ENCODE measurements at places on chromosomes 16 and 17.

DNA sequence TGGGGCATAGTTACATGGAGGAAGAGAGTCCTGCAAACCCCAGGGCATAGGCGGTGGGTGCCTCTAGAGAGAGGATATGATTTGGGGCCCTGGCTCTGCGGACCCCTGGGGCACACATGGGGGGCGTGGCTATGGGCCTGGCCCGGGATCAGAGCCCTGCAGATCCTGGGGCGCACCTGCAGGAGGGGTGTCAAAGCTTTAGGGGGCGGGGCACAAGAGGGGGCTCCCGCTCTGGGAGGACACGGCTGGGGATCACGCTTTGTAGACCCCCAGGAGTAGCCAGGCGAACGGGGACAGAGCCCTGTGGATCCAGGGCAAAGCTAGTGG is 497 bp downstream of the BCL7C start:
- DNase-seq: no peak

GRCh38 chr17:11996722-11997146 is 541 bp downstream of the ZNF18 start:
- no peak for DNase-seq

- no peak for DNase-seq
Measured at GRCh38 chr17:3798273-3799180, 2.5 kb downstream of the ITGAE start.

- DNase-seq: no peak
Measured at GRCh38 chr16:65274566-65274965, 152.7 kb upstream of the CDH11 start.

DNA sequence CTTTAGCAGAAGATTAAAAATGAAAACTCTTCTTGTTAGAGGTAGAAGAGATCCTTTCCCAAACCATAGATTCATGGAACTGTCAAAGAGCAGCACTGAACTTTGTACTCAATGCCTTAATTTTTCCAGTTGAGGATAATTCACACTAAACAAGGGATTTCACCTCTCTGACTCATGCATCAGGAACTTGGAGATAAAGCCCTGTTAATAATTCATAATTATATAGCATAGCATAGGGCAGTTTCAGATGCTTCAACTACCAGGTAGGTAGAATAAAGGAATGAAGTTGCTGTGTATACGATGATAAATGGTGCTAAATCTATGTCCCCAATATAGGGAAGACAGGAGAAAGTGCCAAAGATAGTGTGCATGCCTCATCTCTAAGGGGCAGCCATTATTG is 450.4 kb downstream of the MAF start:
- no peak for DNase-seq

DNA sequence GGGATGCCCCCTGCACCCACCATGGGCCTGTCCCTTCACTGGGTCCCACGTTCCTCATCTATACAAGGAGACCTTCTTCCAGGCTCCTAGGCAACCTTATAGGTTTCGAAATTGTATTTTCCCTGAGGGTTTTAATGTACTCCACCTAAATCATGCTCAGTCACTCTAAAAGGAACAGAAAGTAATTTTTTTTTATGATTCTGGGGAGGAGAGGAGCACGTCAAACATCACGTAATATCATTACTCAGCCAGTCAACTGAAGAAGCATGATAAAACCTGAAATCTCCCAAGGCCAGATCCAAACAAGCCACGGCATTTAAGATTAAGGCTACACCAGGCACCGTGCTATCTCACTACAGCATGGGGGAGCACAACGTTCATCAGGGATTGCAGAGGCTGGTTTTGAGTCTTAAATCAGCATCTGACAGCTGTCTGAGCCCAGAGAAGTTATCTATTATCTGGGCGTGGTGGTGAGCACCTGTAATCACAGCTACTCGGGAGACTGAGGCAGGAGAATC is 3.9 kb upstream of the TMEM114 start:
- DNase-seq: no peak

GRCh38 chr16:55834049-55834448 is 1.2 kb upstream of the CES1 start:
- DNase-seq: no peak

DNA sequence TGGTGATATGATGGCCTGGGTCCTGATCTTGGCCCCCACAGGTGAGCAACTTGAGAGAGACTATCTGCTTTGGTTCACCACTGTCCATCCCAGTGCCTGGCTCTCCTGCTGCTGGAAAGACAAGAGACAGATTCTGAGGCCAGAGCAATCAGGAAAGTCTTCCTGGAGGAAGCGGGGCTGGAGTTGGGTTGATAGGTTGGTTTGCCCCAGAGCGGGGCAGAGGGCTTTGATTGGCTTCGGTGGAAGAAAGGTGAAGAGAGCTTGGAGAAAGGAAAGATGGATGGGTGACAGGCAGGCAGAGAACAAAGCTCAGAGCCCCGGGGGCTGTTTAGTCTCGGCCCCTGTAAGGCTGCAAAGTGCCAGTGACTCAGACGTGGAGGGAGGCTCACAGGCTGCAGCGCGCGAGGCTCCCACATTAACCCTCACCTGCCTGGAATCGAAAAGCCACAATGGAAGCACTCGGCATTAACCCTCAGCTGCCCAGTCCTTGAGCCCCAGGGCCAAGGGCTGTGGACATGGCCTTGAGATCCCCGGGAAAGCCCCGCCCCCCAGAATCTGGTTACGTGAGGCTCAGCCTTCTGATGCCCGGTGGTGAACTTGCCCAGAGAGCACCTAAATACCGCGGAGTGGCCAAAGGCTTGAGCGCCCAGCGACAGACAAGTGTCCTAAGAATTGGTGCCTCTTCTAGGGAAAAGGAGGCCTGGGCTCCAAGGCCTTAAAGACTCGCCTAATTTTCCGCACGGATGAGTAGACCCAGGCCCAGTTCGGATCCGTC is 996 bp upstream of the CPNE2 start:
- DNase-seq: no peak

GRCh38 chr16:4702466-4702808 is 9.1 kb downstream of the NUDT16L1 start:
- no peak for DNase-seq

- DNase-seq: peak; percentile 68
Measured at GRCh38 chr17:32007463-32008298, 498 bp downstream of the LRRC37B start.

- no peak for DNase-seq
Measured at GRCh38 chr16:70786020-70786755, 14.8 kb downstream of the VAC14 start.

- DNase-seq: no peak
Measured at GRCh38 chr16:57405097-57405496, 530 bp downstream of the CCL17 start.

DNA sequence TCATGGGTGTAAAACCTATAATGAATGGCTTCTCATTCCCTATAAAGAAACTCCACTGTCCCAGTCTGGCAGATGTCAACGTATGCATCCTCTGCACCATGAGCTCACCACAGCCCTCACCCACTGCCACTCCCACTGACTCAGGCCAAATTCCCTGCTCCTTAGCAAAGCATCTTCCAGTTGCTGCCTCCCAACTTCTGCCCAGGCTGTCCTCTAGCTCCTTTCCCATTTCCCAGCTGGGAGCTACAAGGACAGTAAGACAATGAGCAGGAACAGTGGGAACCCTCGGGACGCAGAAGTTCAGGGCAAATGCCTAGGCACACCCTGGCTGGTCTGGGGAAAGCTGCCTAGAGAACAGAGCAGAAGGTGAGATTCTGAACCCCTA is 9.1 kb upstream of the THAP11 start:
- no peak for DNase-seq

DNA sequence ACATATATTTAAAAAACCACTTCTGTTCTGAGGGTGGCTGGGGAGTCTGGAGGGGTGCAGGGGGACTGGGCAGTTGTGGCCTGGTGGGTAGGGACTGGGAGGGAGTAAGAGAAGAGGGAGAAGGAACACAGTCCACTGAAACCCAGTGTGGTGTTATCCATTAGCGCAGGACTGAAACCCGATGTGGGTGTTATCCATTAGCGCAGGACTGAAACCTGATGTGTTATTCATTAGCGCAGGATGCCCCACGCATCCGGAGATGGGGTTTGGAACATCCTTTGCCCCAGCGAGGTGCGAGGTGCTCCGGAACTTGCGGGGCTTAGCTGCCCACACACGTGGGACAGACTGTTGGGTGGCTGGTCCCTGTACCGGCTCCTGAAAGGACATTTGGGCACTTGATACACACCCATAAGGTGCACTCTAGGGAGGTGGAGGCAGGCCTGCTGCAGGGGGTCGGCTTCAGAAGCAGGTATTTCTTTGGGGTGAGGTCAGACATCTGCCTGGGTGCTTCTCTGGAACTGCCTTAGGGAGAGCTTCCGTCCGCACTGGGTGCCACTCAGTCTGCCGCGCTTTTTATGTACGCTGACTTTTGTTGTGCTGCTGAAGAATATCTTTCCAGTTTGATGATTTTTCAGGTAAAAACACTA is 20.3 kb upstream of the FASN start:
- DNase-seq: no peak

DNA sequence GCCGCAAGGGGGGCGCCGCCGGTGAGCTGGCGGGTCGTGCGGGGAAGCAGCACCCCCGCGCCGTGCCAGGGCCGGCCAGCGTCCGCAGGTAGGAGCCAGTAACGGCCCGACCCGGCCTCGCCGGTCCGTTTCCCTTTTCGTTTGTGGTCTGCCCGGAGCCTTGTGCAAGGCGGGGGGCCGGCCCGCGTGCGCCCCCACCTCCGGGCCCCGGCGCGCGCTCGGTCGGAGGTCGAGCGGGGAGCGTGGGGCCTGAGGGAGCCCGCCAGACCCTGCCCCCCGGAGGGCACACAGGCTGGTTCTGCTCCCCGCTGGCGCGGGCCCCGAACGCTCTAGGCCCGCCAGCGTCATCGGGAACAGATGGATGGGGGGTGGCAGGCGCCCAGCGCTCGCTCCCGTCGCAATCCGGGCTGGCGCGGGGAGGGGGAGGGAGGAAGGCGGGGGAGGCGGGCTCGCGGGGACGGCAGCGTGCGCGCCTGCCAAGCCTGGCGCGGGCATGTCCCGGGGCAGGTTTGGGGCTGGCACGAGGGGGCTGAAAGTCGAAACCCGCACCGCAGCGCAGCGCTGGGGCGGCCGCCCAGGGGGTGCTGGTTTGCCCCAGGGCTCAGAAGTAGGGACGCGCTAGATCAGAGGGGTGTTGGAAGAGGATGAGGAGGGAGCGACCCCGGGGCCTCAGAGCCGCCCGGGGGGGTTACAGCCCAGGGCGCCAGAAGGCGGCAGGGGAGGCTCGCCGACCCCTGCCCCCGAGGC is 1.5 kb upstream of the GSE1 start:
- DNase-seq: peak; percentile 21

DNA sequence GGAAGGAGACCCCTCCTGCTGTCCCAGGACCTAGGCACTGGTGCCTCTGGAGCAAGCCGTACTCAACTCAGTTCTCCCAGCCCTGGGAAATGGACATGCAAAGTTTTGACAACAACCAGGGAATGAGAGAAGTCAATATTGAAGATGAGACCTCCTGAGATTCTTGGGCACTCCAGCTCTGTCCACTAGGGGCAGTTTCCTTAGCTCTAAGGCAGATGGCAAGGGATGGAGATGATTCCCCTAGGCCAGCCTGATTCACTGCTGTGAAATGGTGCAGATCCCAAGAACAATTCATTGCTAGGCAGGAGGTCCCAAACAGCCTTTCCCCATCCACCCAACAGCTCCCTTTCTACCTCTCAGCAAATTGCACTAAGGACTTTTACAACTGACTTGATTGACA is 20.5 kb upstream of the SDR42E2 start:
- no peak for DNase-seq

GRCh38 chr16:89917773-89918452 is 749 bp upstream of the MC1R start:
- DNase-seq: peak; percentile 80

- DNase-seq: no peak
Measured at GRCh38 chr17:77746393-77746792, 212.1 kb upstream of the TNRC6C start.

DNA sequence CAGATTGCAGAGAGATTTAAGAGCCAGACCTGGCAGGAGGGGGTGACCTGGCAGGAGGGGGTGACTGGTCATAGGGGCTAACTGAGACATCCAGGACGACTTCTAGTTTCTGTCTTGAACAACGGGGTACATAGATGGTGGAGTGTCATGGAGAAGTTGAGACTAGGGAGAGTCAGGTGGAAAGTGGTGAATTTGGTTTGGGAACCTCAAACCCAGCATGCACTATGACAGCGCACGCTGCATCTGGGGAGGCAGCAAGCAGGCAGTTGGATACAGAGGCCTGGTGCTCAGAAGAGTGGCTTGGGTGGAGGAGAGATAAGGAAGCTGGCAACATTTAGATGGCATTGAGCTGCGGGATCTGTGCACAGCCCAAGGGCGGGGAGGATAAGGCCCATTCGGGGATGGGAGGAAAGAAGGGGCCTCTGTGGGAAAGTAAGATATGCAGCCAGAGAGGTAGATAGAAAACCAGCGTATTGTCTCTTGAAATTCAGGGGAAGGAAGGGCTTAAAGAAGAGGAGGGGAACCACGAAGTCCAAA is 4.5 kb downstream of the RIPOR1 start:
- DNase-seq: no peak

DNA sequence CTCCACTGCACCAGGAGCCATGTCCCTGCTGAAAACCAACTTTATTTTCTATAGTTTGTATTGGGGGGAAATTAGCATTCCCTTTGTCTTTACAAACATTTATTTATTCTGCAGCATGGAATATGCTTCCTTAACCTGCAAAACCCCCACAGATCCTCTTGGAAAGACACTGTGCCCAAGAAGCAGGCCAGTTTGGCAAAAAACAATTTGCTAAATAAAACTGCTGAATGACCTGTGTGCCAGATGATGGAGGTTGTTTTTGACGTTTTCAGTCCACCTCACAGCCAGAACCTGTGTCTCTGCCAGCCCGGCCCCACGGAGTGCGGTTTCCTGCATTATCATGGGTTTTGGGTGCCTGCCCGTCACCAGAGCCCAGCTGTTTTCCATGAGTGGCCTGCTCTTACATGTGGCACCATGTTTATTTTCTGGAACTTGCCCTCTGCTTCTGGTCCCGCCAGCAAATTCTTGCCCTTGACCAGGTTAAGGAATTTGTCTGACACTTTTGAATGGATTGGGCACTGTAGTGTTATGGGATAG is 26.4 kb downstream of the ORC6 start:
- no peak for DNase-seq

DNA sequence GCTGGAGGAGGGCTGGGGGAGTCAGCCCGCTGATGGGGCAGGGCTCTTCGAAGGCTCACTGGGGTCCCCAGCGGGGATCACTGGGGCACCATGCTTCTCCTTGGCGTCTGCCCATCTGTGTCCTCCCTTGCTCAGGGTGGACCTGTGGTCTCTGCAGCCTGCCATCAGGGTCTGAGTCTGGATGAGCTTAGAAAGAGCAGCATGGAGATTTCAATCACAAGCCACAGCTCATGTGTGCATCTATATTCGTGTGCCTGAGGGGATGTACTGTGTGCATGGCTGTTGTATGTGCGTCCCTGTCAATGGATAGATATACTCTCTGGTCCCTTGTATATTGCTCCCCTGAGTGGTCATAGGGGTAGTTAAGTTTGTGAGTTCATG is 126.6 kb upstream of the SDK2 start:
- no peak for DNase-seq

DNA sequence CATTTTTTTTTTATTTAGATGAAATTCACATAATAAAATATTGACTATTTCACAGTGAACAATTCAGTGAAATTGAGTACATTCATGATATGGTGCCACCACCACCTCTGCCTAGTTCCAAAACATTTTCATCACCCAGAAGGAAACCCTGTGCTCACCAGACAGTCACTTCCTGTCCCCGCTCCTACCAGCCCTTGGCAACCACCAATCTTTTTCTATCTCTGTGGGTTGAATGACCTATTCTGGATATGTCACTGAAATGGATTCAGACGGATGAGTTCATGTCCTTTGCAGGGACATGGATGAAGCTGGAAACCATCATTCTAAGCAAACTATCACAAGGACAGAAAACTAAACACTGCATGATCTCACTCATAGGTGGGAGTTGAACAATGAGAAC is 40.5 kb downstream of the ATP2C2 start:
- no peak for DNase-seq

Measured in CD8-positive, alpha-beta T cell (primary cell).